Stimulated activated CD4-positive, alpha-beta T cell treated with anti-CD3 and anti-CD28 coated beads, TNF-alpha, amount 100 ng/mL, for 4 hours (primary cell): ENCODE measurements at places on chromosomes 4 and X.

GRCh38 chr4:16411501-16412085 lies 185.3 kb upstream of the TAPT1 start:
- no peak for DNase-seq

DNA sequence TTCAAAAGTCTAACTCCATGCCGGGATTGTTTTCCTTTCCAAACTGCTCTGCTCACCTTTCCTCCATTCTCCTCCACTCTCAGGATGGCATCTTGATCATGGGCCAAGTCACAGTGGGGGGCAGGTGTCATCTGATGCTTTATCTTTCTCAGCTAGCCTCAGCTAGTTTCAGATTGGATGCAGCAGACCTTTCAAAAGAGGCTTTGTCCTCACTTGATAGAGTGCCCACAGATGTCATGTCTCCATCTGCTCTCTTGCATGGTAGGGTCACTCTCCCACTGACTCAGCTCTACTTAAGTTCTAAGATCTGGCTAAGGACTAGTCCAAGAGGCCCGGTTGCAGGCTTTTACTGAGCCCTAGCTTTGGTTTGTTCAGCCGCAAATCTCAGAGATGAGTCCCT lies 341.8 kb upstream of the GALNT7 start:
- no peak for DNase-seq

DNA sequence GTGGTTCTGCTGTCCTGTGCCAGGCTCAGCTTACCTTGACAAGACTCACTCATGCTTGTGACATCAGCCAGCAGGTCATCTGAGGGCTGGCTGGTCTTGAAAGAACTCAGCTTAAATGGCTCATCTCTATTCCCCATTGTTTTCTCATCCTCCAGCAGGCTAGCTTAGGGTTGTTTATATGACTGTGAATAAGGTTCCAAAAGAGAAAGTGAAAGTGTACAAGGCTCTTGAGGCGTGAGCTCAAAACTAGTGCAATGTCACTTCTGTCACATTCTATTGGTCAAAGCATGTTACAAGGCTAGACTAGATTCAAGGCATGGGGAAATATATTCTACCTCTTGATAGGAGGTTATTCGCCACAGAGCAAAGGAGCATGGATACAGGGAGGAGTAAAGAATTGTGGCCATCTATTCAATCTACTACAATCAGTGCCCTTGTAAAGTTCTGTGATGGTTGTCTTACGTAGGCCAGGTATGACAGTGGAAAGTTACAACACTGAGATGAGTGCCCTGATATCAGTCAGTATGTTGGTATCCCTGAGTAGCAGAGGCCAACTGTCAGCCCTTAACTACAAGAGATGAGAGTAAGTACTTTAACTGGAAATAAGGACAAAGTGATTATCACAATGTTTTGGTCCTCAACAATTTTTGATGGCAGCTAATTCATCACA lies 19.8 kb upstream of the TMLHE start:
- DNase-seq, result no peak

DNA sequence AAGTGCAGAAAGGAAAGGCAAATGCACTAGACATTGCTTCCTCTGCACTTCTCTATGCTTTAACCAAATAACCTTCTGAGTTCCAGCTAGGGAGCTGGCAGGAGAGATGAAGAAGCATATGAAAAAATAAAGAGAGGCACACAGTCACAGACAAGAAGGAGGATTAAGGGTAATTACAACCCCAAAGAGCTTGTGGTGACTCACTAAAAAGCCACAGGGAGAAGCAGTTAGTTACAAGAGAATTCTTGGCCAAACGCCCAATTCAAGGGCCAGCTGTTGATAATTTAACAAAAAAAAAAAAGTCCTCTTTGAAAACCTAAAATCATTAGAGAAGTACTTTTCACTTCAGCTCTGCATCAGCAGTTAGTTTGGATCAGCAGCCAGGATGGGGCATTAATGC lies 478.0 kb downstream of the KCNIP4 start:
- DNase-seq, result no peak

- no peak for DNase-seq
Observed at GRCh38 chrX:154027022-154027402, 7.3 kb upstream of the IRAK1 start.

GRCh38 chr4:14568351-14568750 lies 433.9 kb upstream of the CPEB2 start:
- DNase-seq, result no peak

DNA sequence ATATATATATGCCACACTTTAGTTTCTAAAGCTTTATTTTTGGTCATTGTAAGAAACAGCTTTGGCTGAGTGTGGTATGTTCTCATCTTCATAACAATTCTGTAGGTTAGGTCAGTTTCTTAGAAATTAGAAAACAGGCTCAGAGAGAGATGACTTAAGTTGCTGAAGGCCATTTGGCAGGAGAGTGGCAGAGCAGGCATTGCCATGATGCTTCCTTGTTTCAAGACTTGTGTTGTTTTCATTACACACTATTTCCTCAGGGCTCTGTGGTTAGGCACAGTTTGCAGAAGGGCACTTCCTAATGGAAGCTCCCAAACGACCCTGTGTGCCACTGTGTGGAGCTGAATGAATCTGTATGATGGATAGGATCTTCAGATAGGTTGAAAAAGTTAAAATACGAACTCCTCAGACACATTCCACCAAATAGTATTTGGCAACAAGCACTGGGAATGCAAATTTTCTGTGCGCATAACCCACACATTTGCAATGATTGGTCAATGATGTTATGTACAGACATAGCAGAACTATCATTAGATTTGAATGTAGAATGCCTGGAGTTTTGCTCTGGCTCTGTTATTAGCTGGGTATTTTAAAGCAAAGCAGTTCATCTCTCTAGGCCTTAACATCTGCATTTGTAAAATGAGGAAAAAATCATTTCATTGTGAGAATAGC lies 274.3 kb upstream of the HS3ST1 start:
- DNase-seq, result no peak

DNA sequence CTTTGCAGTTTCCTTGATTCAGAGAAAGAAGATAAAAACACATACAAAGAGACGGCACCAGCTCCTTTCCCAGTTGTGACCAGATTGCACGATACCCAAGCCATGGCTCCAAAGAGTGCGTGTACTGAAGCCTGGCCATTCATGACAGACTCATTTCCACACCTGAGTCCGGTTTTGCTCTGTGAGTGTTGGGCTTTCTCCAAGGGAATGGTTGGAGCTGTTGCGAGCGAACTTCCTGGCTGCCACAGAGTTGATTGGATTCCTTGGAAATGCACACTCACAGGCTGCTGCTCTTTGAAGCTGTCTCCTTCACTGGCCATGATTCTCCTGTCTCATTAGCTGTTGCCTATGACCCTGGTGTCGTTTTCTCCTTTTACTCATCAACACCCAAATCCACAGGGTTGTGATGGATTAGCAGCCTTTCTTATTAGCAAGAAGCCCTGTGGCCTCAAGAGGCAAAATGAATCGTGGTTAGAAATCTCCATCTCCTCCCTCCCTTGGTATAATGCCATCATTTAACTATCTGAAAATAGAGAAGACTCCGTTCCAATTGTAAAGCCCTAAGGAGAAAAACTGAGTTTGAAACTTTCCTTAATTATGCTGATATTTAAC lies 43.9 kb upstream of the BBS12 start:
- no peak for DNase-seq

DNA sequence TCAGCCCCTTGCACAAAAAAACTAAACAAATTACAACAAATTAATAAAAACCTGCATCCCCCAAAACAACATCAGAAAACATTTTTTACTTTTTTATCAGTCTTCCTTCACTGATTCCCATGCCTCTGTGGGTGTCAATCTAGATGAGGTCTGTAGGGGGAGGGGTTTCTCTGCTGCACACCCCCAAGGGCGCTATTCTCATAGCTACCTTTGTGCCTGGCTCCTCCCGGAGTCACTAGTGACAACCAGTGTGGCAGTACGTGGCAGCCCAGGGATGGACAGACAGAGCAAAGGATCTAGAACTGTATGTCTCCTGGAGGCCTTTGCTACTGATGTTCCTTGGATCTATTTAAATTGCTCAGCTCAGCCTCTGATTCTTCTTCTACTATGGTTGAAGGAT lies 228.1 kb upstream of the ANXA3 start:
- no peak for DNase-seq
